ENCODE measurements at places on chromosomes 5 and 9.

DNA sequence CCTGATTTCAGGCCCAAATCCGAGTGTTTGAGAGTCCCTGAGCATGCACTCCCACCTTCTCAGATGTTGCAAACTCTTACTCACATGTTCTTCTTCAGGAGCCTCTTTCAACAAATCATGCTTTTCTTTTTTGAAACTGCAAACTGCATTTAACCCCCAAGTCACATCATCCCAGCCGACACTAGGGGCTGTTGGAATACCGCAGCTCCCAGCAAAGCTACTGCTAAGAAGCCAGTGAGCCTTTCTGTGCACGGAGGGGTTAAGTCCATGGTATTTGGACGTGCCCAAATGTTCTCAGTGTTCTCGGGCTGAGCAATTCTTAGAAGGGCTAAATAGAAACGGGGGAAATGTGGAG lies 282.9 kb downstream of the NFIB start:
- DNase-seq: no peak

GRCh38 chr5:172556971-172557461 lies 84.0 kb upstream of the NEURL1B start:
- no peak for DNase-seq

- DNase-seq: no peak
Measured at GRCh38 chr9:35396560-35397215, 93.2 kb upstream of the RUSC2 start.

- no peak for DNase-seq
Measured at GRCh38 chr9:113409481-113409880, 994 bp downstream of the POLE3 start.

- DNase-seq: no peak
Measured at GRCh38 chr5:28346696-28347095, 1308.3 kb upstream of the CDH9 start.

Measured in activated naive CD8-positive, alpha-beta T cell treated with anti-CD3 and anti-CD28 coated beads, Interleukin-2, amount 10 ng/mL, durations not matched to agents 7 days and 5 days (primary cell).